ENCODE measurements at places on chromosomes 12 and 14.

DNA sequence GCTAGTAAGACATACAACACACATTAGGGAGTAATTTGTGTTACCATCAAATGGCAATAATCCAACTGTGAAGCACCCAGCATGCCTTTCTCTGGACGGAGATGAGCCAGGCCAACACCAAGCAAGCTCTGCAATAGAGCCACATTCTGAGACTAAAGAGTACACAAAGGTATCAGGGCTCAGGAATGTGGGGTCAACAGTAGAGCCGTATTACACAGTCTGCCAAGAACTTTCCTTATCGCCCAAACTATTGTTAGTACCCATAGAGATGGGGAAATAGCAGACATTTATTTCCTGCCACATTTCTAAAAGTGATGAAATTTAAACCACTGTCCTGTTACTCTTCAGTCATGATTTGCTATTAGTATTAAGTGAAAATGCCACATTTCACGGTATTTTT lies 113.7 kb downstream of the BMP4 start:
- DNase-seq, result no peak

GRCh38 chr12:96233939-96234461 lies 39.8 kb downstream of the ELK3 start:
- peak; percentile 86 for DNase-seq

- DNase-seq, result no peak
Observed at GRCh38 chr12:43653289-43653915, 101.4 kb upstream of the ADAMTS20 start.

DNA sequence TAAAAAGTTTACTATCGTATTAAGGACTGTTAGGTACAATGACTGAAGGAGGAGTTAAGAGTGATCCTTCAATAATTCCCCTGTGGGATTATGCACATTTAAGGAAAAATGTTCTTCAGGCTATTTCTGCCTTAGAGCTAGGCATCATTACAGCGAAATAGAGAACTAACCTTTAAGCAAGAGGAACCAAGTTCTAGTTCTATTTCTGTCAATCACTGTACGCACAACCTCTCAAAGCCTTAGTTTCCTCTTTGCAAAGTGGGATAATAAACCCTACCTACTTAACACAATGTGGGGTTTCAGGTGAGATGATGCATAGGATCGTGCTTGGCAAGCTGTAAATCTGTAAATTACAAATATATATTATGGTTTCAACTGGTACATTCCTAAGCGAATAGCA lies 15.4 kb downstream of the NTF3 start:
- no peak for DNase-seq

- no peak for DNase-seq
Observed at GRCh38 chr12:4809449-4810218, 89.4 kb downstream of the GALNT8 start.

- DNase-seq, result no peak
Observed at GRCh38 chr14:34161351-34162082, 210.6 kb upstream of the EGLN3 start.

DNA sequence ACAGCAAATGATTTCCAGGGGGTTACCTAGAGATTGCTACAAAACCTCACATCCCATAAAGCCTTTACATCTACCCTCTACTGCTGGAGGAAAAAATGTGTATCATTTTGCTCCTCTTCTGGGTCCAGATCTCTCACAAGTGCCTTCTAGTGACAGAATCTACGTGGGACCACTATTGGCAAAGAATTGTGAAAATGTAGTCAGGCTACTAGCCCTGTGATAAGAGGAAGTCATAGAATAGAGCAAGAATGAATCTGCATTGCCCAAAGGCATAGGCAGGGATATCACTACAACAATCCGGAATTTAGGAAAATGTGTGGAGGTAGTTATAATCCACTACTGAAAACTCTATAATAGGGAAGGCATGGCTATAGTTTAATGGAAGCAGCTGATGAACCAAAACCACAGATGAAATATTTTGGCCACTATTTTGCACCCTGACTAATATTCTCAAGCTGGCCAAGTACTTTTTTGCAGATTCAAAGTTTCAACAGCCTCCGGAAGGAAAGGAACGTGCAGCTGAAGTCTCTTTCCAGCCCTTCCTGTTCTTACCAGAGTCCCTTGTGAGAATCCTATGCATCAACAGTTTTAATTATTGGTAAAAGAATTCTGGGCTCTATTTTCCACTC lies 176.8 kb downstream of the PHLDA1 start:
- DNase-seq, result no peak

- no peak for DNase-seq
Observed at GRCh38 chr14:77278461-77279230, 7.6 kb upstream of the NGB start.

- DNase-seq, result no peak
Observed at GRCh38 chr12:111174251-111174960, 194.5 kb downstream of the PHETA1 start.

DNA sequence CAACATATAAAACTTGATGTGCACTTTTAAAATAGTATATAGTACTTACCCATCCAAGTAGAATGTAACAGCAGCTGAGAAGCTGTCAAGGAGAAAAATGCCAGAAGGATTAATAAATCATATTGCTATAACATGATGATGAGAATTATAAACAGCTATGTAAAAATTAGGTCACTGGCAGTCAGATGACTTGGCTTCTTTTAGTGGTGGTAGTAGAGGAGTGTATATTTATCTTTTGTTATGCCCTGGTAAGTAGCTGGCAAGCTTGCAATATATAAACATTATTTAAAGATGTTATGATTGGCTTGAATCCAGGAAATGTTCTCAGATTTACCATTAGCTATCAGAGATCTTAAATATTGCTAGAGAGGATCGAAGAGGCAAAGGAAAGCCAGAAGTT lies 471.0 kb upstream of the MGAT4C start:
- peak; percentile 24 for DNase-seq

GRCh38 chr14:105056303-105056831 lies 8.9 kb downstream of the GPR132 start:
- no peak for DNase-seq

GRCh38 chr14:74302152-74302628 lies 544 bp downstream of the ABCD4 start:
- DNase-seq, result peak; percentile 73

GRCh38 chr14:101177301-101177971 lies 273.9 kb upstream of the RTL1 start:
- DNase-seq, result no peak

DNA sequence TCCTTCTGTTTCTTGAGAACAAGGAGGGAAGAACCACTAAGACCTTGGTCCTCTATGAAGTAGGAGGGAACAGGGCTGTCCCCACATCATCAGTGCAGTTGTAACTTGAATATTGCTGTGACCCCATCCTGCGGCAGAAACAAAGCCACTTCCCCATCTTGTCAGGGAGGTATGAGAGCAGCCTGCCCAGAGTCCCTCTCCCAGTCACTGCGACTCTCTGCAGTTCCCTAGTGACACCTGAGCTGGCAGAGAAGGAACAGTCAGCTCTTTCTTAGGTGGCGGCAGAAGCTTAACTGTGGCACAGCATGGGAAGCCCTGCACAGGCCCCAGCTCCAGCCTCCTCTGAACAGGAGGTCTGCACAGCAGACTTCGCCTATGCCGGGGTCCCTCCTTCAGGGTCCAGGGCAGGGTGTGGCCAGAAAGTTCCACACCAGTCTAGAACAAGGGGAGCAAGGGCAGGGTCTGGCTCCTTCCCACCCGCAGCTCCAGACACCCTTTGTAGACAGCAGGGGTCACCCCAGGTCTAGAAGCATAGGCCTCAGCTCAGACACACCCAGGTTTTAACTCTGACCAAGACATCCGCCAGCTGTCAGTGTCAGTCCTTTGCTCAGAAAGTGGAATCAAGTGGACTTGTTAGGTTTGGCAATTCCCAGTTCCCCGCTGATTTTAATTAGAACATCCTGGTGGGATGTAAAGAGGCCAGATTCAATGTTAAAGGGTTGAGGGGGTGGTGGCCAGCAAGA lies 36.8 kb downstream of the DEGS2 start:
- DNase-seq, result no peak

DNA sequence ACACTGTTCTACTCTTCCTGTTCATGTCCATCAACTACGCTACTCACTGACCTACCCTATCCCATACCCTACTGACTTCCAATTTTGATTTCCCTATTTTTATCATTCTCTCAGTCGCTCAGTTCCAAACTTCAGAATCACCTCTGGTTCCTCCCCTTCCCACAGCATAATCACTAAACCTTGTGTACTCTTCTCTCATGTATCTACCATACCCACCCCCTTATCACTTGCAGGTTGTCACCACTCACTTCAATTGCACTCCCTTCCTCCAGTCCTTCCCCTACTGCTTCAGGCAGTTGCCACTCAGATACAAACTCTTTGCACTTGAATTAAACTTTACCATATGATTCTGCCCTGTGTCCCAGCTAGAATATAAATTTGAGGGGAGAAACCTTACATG lies 6.3 kb downstream of the RACGAP1 start:
- no peak for DNase-seq

- DNase-seq, result no peak
Observed at GRCh38 chr12:108630481-108631207, 3.0 kb downstream of the SELPLG start.

DNA sequence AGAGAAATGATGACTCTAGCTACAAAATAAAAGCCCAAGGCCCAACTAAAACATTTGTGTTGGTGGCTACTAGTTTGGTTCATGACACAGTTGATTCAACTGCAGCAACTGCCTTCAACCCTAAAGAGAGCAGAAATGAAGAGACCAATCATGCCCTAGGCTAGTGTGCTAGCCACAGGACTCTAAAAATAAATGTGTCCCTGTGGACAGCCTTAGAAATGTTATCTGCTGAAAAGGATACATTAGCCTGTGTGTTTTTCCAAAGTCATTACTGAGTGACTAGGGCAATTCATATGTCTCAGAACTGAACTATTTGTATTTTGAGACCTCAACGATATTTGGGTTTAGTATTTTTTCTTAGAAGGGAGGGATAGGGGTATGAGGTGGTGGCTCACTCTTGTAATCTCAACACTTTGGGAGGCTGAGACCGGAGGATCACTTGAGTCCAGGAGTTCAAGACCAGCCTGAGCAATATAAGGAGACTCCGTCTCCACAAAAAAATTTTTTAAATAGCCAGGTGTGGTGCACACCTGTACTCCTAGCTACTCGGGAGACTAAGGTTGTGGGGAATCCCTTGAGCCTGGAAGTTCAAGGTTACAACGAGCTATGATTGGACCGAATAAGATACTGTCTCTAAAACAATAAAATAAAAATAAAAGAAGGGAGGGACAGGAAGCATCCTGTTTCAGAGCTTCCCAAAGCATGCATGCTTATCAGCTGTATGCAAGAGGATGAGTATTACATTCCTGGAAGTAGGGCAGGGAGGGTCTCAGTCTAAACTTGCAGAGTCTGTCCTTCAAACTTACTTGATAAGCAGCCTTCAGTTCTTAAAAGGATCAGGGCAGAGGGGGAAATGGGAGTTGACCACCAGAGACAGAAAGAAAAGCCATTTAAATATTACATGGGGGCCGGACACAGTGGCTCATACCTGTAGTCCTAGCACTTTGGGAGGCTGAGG lies 29.6 kb upstream of the NAP1L1 start:
- no peak for DNase-seq

- DNase-seq, result no peak
Observed at GRCh38 chr14:43786066-43786762, 720.9 kb downstream of the FSCB start.

DNA sequence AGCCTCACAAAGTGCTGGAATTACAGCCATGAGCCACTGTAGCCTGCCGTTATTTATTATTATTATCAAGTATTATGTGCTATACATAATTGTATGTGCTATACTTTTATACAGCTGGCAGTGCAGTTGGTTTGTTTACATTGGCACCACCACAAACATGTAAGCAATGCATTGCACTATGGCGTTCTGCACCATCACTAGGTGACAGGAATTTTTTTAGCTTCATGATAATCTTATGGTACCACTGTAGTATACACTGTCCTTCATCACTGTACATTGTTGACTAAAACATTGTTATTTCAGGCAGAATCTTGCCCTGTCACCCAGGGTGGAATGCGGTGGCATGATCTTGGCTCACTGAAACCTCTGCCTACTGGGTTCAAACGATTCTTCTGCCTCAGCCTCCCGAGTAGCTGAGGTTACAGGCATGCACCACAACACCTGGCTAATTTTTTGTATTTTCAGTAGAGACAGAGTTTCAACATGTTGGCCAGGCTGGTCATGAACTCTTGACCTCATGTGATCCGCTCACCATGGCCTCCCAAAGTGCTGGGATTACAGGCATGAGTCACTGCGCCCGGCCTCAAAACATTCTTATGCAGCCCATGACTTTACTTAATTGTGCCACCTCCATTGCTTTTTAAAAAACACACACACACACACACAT lies 17.1 kb downstream of the MRPL42 start:
- DNase-seq, result no peak
